ENCODE measurements at places on chromosomes 2 and 18.

GRCh38 chr2:232456296-232457120 lies 555 bp downstream of the ALPI start:
- no peak for DNase-seq

DNA sequence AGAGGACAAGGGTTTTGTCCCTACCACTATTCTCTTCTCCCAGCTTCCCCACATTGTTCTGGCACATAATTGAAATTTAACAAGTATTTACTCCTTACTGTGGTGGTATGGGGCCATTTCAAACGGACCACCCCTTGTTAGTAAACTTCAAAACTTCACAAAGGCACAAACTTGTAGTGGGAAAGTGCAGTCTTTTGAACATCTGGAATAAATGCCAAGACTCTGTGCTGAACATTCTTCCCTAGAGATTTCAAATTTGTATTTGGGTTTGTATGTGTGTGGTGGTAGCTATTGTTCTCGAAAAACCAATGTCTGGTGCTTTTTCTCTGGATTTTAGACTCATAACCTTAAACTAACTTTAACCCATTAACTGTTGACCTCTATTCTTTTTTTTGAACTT lies 151.6 kb downstream of the NRP2 start:
- no peak for DNase-seq

GRCh38 chr2:98514879-98515249 lies 70.2 kb downstream of the INPP4A start:
- no peak for DNase-seq

DNA sequence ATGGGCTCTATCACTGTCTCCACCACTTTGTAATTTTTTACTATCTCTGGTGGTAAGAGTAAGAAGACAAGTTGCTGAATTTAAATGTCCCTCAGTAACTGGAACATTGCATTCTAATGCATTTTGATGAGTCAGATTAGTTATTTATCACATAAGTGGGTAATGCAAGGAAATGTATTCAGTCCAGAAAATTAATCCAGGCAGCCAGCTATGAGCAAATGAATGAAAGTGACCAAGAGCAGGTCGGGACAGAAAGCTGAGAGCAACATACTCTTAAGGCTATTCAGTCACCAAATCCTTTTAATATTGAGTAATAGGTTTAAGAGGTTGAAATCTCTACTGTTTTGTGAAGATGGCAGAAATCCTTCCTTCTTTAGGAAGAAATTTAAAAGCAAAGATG lies 265.5 kb upstream of the PARD3B start:
- DNase-seq, result no peak

DNA sequence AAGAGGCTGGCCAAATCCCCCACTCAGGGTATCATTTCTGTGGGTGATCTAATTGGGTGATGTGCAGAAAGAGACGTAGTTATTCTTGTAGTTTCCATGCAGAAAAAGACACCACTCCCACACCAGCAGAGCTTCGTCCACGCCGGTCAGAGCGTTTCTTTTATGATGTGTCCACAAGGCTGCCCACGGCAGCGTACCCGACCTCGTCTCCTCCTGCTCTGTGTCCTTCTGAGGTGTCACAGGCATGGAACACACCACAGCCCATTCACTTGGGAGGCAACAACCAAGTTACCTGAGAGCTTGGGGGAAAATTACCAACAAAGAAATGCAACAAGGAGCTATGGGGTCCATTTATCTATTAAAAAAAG lies 131.3 kb downstream of the PXDN start:
- DNase-seq, result no peak

DNA sequence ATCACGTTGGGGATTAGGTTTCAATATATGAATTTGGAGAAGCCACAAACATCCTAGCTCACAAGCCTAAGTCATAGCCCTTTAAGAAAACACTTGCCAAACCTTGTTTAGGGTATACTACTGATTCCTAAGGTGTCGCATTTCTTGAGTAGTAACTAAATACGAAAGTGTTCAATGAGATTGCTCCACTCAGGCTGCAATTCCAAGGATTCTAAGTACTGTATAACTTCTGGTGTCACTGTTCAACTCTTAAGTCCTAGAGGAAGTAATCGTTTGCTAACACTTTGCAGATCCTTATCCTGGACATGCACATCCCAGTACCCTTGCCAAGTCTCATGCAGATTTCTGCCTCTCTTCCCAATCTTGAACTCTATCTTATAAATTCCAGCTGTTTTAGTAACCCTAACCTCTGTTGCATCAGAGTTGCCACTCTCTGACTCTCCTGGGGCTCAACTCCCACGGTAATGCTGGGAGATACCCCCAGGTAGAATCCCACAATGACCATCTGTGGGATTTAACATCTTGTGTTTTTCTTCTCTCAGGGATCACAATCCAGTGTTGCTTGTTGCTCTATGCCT lies 122.4 kb downstream of the HIBCH start:
- DNase-seq, result no peak

DNA sequence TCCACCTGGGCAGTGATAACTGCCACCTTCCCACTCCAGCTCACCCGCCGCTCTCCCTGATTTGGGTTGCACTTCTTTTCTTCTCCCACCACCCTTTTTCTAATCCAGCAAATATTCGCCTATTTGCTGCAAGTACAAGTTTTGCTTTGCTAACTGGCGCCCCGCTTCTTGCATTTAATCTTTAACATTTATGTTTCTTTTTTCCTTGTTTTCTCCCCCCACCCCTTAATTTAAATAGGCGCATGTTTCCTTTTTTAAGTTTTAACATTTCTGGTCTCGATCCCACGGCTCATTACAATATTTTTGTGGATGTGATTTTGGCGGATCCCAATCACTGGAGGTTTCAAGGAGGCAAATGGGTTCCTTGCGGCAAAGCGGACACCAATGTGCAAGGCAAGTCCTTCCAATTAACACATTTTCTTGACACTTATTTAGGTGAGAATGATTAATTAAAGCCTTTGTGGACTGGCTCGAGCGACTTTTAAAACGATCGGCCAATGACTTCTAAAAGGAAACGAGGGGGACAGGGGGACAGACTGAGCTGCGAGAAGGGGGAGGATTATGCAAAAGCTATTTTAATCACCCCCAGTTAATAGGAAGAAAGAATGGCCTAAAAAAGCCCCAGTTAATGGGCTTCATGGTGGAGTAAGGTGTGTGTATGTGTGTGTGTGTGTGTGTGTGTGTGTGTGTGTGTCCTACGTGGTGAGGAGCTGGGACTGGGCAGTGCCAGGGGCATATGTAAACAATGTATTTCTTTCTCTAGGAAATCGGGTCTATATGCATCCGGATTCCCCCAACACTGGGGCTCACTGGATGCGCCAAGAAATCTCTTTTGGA lies 1.6 kb downstream of the TBR1 start:
- DNase-seq, result peak; percentile 27

DNA sequence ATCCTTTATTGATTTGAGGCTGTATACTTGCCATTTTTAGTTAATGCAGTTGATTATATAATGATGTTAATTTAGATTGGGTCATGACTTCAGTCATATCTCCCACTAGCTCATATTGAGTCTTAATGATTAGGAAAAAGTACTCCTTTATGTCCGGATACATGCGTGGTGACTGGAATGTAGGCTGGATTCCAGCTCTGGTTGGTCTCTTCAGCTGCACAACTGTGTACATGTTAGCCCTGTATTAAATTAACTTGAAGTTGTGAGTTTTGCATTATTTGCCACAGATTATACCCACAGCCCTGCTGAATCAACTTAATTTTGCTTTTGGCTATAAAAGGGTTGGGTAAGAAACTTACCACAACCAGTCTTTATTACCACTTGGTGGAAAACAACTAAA lies 22.5 kb downstream of the MOB4 start:
- no peak for DNase-seq

DNA sequence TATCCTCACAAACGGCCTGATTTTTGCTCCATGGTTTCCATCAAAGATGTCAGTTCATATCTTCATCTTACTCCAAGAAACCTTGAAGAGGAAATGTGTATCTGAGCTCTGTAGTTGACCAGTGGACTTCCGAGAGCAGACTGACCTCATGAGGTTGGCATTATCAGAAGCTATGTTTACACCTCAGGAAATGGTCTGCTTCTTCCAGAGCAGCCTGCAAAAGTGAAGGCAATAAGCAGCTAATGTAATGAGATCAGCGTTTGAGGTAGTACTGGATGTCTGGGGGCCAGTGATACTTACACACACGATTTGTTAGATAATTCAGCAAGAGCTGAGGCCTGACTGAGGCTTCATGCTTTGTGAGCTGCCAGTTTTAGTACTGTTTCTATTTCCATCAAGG lies 189.7 kb downstream of the LRRTM1 start:
- no peak for DNase-seq

DNA sequence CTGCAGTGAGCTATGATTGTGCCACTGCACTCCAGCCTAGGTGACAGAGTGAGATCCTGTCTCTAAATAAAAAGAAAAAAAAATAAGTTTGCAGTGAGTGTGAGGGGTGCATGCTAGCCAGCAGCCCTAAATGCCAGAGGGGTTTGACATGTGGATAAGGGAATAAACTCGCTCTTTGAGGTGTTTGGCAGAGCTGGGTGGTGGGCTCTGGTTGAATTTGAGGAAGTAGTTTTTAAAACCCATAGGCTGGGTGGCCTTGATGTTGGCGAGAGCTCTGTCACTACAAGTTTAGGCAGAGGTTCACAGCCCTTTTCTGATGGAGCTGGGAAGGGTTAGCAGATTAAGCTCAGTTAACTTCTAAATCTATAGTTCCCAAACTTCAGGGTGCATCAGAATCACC lies 3.1 kb downstream of the ANXA4 start:
- no peak for DNase-seq

- no peak for DNase-seq
Observed at GRCh38 chr2:60980071-60980815, 37.3 kb upstream of the PEX13 start.

DNA sequence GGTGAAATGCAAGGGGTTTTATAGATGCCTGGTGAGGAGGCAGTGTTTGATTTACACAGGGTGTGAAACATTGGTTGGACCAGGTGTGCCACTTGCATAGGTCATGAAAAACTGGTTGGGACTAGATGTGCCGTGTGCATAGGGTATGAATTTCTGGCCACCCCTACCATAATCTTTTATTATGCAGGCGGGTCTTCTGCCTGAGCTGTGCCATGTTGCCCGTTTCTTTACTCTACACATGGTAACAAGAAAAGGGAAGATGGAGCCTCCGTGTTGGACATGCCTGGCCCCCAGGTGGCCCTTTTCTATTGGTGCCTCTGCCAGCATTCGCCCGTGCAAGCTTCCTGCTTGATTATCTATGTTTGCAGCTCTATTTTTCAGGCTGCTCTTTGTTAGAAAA lies 805.4 kb downstream of the TRIB2 start:
- DNase-seq, result no peak

GRCh38 chr2:232890896-232891601 lies 21.0 kb downstream of the SNORC start:
- no peak for DNase-seq

DNA sequence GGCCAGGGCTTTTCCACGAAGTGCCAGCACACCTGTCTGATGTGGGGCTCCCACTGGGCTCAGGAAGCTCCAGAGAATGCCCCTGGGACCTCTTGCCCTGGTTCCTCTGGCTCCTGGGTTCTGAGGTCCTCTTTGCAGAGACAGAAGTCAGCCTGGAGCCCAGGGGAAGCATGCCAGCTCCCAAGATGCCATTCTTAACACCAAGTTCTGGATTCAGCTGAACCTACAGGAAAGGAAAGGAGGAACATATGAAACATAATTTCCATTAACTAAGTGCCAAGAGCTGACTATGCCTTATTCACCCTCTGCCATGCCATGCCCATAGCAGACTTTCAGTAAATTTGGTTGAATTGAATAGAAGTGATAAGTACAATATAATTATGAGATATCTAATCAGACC lies 21.9 kb downstream of the FAM124B start:
- no peak for DNase-seq

DNA sequence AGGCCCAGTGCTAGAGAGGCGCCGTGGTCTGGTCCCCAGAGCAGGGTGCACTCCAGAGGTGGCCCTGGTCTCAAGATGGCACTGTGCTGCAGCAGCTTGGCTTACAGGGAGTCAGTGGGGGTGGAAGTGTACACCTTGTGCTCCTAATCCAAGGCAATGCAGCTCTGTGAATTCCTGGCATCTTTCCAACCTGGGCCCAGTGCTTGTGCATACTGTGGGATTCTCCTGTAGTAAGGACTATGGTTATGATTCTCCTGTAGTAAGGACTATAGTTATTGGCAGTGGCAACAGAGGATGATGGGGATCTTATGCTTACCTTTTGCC lies 616.7 kb upstream of the REG3G start:
- no peak for DNase-seq

DNA sequence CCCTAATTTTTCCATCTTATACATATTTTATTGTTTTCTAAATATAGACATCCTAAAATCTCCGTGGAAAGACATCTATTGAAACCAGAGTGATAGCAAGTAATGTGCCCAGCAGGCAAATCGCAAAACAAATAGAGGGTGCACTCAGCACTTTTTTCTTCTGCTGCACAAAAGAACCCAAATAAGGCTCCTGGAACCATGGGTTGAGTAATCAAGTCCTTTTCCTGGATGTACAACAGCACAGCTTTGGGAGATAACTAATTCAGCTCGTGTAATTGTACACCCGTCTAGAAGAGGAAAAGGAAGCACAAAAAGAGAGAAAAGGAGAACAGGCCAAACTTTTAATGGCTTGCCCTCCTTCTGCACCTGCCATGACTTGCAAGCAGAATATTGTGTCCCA lies 126.9 kb upstream of the TLK1 start:
- DNase-seq, result no peak

GRCh38 chr2:216736326-216736725 lies 41.0 kb upstream of the IGFBP5 start:
- no peak for DNase-seq

DNA sequence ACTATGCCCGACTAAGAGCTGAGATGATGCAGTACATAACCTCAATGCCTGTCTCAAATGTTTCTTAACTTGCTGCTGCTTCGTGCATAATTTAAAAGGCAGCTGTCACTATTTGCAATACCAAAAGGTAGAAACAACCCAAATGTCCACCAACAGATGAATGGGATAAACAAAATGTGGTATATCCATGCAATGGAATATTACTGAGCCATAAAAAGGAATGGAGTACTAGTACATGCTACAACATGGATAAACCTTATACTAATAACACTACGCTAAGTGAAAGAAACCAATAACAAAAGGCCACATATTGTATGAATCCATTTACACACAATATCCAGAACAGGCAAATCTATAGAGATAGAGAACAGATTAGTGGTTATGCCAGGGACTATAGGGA lies 13.0 kb upstream of the DGKD start:
- no peak for DNase-seq

DNA sequence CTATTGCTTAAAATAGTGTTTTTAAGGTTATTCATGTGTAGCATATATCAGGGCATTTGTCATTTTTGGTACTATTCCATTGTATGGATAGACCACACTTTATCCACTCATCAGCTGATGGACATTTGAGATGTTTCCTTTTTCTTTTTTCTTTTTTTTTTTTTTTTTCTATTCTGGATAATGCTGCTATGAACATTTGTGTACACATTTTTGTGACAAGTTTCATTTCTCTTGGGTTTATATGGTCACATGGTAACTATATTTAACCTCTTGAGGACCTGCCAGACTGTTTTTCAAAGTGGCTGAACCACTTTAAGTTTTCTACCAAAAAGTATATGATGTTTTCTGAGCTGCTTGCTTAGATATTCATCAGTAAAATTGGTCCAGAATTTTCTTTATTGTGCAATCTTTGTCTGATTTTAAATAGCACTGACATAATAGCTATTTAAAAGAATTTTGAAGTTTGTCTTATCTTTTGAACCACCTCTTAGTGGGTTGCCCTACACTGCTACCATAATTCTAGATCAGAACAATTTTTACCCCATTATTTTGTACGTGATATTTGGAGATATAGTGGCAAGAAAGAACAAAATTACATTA lies 219.4 kb upstream of the SIX3 start:
- no peak for DNase-seq

- no peak for DNase-seq
Observed at GRCh38 chr2:27776097-27776496, 4.6 kb downstream of the MRPL33 start.

Data from sciatic nerve (tissue), 2 donors.